ENCODE measurements at places on chromosomes 1 and 21. TPM values are rescaled to one million over a fixed set of nuclear protein-coding genes. Genes with fewer than 3 reads are reported as not detected.
A peak's percentile ranks its signal among the peaks of the same experiment; 100 is the strongest.

DNA sequence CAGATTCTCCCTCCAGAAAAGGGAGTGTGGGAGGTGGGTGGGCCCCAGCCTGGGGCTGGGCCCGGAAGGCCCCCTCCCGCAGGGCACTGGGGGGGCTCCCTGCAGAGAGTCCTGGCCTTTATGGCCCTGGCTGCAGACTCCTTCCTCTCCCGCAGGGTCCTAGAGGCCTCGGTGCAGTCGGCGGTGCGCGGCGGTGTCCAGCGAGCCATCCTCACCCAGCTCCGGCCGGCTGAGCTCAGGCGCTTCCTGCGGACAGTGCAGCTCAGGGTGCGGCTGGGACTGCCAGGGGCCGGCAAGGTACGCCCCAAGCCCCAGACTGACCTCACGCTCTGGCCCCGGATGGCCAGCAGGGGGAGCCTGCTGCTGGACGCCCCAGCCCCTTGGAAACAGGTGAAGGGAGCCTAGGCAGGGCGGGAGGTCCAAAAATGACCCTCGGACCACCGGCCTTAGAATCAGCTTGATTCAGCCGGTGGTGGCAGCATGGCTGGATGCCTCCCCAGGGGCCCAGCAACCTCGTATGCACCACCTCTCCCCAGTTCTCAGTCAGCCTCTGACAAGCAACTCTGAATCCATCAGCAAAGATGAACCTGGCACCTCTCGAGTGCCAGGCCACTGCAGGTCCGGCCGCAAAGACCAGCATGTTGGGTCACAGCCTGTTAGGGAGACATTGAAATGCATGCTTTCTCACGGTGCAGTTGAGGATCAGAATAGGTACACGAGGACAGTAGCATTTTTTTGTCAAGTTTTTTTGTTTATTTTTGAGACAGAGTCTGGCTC is 20.6 kb downstream of the MTHFR start:
- DNase-seq, result peak; percentile 82

Gene ZNF695
- not detected for total RNA-seq

GRCh38 chr1:28882009-28882628 is 32.2 kb upstream of the EPB41 start:
- DNase-seq, result peak; percentile 27

Gene GJA5
- 49.7 TPM for total RNA-seq

DNA sequence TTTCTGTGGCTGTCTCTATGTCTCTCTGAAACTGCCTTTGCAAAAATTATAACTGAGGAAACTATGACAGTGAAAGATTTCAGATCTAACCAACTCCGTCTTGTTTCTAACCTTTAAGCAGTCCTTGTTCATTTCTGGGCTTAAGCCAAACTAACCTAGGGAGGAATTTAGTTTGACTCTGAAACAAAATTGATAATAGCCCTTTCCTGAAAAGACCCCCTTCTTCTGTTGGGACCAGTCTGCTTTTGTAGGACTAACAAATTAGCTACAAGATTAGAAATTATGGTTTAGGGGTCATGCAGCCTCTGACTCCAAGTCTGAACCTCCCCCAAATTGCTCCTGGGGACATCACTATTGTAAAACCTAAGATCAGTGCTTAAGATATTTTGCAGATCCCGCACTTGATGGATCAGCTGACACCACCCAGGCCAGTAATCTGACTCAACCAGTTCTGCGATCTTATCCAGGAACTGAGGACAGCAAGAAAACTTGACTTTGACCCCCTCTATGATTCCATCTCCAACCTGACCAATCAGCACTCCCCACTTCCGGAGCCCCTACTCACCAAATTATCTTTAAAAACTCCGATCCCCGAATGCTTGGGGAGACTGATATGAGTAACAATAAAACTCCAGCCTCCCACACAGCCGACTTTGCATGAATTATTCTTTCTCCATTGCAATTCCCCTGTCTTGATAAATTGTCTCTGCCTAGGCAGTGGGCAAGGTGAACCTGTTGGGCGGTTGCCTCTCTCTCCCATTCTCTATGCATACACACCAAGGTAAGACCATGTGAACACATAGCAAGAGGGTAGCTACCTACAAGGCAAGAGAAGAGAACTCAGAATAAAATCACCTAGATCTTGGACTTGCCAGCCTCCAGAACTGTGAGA is 11.1 kb upstream of the TRIM63 start:
- DNase-seq, result no peak

DNA sequence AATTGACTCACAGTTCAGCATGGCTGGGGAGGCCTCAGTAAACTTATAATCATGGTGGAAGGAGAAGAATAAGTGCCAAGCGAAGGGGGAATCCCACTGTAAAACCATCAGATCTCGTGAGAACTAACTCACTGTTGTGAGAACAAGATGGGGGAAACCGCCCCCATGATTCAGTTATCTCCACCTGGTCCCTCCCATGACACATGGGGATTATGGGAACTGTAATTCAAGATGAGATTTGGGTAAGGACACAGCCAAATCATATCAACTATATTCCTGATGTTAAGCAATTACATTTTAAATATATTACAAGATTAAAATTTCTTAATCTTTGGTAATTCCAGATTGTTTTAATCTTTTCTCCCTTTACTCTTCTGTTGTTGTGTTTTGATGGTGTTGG is 55.2 kb downstream of the FNBP1L start:
- DNase-seq, result no peak

GRCh38 chr1:245797592-245798348 is 643.0 kb downstream of the KIF26B start:
- DNase-seq, result no peak

Gene JMJD4
- total RNA-seq, result 10.6 TPM

DNA sequence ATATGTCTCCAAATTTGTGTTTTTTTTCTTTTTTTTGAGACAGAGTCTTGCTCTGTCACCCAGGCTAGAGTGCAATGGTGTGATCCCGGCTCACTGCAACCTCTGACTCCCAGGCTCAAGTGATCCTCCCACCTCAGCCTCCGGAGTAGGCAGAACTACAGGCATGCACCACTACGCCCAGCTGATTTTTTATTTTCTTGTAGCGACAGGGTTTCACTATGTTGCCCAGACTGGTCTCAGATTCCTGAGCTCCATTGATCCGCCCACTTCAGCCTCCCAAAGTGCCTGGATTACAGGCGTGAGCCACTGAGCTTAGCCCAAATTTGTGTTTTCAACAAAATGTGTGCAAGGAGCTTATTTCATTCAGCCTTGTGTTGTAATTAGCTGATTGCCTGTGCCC is 59.0 kb upstream of the IFFO2 start:
- DNase-seq, result peak; percentile 30

- DNase-seq, result no peak
These were observed 52.3 kb downstream of the COL18A1 start for GRCh38 chr21:45457161-45457831.

Gene TAS1R3
- 2.7 TPM for total RNA-seq

Gene RXRG
- total RNA-seq, result not detected

DNA sequence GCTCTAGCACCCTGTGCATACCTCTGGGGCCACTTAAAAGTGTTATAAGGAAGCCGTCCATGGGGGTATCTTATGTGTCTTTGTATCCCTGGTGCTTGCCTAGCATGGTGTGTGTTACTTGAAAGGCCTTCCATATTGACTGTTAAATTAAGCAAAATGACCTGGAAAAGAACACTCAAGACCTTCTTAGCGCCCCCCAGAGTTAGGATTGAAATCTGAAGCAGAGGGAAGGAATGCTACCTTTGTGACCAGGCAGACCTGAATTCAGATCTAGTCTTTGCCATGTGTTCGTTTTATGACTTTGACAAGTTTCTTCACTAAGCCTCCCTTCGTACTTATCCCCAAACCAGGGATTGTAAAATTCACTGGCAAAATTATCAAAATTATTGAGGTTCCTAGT is 59.9 kb downstream of the SLC22A15 start:
- DNase-seq, result no peak

Gene PDPN
- 8.5 TPM for total RNA-seq

GRCh38 chr1:192869308-192869940 is 60.6 kb downstream of the RGS2 start:
- DNase-seq, result no peak

GRCh38 chr21:14545906-14546480 is at the start of gene SAMSN1:
Gene SAMSN1, minus strand, starts transcription at chr21:14546315. Its CDS starts 54 bp downstream, at chr21:14546261.
- DNase-seq, result peak; percentile 70

DNA sequence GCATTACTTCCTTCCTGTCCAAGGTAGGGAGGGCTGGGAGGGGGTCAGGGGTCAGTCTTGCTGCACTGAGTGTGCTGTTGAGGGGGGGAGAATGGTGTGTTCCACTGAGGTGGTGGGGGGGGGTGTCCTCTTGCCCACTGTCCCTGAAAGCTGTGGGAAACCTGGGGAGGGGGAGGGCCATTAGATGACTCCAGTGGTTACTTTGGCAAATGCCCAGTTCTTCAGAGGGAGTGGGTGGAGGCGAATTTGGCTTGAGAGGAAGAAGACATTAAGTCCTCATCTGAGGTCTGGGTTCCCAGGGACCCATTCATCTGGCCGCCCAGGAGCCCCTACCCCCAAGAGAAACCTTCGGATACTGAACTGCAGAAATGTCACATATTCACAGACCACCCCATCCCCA is 36.2 kb downstream of the MEF2D start:
- no peak for DNase-seq

Gene CLIC6
- 6.2 TPM for total RNA-seq

GRCh38 chr1:235932090-235932510 is 65.4 kb upstream of the LYST start:
- DNase-seq, result no peak

DNA sequence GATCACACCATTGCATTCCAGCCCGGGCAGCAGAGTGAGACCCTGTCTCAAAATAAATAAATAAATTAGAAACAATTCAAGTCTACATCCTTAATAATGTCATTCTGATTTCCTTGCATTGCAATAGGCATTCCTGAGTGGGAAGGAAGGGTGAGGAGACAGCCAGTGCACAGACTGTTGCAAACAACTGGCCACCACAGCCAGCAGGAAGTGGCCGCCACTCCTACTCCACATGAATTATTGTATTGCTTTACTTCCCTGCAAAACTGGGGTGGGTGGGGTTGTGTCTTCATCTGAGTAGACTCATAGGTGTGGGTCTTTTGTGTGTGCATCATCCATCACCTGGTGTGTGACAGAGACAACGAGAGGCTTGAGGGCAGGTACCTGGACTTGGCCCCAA is 60.1 kb downstream of the OPTC start:
- DNase-seq, result no peak

DNA sequence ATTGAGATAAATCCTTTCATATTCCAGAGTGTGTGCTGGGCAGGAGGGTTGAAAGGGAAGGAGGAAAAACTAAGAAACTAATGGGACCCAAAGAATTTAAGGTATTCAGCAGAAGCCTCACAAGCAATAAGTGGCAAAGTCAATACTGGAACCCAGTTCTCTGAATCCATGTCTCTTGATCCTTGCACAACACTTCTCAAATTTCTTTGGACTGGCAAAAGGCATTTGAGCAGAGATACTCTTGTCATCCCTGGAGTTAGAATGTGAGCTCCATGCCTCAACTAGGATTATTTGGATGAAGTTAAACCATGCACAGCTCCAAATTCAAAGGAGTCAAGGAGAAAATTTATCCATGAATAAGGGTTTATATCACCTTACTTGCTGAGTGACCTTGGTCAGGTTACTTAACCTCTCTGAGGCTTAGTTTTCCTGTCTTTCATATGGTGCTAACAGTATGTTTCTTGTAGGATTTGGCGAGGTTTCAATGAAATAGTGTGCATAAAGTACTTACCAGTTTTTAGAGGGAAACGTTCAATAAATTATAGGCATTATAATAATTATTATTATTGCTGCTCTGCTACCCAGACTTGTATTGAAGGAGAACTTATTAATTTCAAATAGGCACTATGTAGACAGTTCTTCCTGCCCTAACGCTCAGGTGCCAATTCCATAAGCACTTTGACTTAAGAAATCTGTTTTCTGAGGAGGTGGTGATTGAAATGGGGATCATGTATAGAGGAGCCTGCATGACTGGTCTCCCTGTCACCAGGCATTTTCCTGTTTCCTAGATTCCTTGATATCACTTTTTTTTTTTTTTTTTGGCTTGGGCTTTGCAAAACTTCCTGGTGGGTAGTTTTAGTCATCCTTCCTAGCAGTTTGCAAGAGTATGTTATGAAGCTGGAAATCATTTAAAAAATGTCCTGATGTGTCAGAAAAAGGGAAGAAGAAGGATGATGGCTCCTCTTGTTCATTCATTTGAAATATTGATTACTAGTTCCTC is 125.0 kb upstream of the JUN start:
- DNase-seq, result no peak

- DNase-seq, result no peak
These were observed 12.8 kb downstream of the RHOU start for GRCh38 chr1:228748029-228748428.

DNA sequence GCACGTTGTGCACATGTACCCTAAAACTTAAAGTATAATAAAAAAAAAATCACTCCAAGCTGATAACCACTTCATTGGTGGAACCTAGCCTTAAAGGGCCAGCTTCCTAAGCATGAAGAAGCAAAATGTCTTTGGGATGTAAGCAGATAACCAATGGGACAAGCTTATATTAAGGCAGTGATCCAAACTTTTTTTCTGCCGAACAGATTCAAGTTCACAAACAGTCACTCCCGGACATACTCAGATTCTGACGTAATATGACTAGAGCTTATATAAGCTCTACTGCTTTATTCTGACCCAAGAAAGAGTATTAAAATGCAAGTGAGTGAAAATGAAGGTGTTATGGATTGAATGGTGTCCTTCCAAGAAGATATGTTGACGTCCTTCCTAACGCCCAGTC is 44.9 kb upstream of the HIVEP3 start:
- no peak for DNase-seq

Gene PGLYRP4
- total RNA-seq, result not detected

DNA sequence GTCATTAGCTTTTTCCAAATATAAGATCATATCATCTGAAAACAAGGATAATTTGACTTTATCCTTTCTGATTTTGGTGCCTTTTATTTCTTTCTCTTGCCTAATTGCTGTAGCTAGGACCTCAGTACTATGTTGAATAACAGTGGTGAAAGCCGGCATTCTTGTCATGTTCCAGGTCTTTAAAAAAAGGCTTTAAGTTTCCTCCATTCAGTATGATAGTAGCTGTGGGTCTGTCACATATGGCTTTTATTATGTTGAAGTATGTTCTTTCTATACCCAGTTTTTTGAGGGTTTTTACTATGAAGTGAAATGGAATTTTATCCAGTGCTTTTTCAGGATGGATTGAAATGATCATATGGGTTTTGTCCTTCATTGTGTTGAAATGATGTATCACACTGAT is 115.8 kb downstream of the DUSP10 start:
- DNase-seq, result no peak

DNA sequence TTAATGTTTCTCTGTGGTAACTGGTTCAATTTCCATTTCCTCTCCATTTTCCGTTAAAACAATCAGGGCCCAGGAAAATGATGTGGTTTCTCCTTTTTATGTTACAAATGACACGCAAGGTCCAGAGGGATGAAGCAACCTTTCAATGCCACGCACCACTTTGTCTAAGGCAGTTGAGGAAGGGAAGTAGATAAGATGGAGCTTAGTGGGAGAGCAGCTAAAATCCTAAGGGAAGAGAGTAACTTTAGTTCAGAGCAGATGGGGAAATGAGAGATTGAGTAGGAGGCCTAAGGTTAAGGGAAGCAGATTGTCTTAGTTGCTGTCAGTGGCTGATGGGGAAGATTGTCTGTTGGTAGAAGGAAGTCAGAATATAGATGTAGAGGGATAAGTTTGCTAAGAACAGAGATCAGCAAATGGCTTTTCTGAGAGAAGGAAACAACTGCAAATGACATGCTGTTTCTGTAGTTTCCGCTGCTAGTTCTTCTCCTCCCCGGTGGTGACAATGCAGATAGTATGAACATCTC is 660 bp downstream of the CD1C start:
- no peak for DNase-seq

- no peak for DNase-seq
These were observed 48.4 kb upstream of the ZBTB18 start for GRCh38 chr1:244002721-244003120.
